ENCODE measurements at places on chromosomes 4 and X.

DNA sequence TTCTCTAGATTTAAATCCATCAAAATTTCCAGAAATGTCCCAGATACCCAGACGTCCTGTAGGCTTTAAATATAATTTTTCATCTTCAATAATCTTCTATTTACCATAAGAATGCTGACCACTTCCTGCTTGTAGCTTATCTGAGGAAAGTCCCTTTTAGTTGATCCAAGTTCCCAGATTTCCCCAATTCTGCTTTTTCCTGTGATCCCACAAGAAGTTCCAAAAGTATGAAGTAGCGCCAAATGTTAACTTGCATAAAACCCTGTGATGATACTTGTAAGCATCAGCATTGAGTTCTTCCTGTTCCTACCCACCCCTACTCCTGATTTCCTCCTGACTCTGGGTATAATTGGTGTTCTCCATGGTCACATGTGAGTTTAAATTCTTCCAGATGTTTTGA, 10.6 kb upstream of the TLR8 start:
- no peaks in the 10 kb centered on the region for H3K4me1 ChIP-seq
- no peaks in the 10 kb centered on the region for H3K36me3 ChIP-seq
- DNase-seq: no peak
- no peak overlapping the region for H3K27ac ChIP-seq
- H3K27me3 ChIP-seq: no peaks in the 10 kb centered on the region
- H3K4me3 ChIP-seq: no peak overlapping the region

DNA sequence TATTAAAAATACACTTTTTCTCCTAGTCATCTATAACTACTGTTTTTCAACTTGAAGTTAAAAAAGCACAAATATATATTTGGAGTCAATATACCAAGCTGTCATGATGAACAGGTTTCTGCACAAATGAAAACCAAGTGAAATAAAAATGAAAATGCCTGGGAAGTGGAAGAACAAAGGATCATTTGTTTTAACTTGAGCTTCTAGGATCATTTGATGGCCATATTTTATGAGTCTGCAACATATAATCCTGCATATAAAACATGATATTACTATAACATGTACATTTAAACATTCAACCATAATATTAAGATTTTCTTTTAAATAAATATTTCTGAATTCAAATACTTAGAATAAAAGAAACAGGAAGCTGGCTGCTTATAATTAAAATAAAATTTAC, 8.5 kb upstream of the ARHGEF38 start:
- no peaks in the 10 kb centered on the region for H3K36me3 ChIP-seq
- no peaks in the 10 kb centered on the region for H3K27me3 ChIP-seq
- H3K4me3 ChIP-seq: no peak overlapping the region
- H3K27ac ChIP-seq: no peak overlapping the region

DNA sequence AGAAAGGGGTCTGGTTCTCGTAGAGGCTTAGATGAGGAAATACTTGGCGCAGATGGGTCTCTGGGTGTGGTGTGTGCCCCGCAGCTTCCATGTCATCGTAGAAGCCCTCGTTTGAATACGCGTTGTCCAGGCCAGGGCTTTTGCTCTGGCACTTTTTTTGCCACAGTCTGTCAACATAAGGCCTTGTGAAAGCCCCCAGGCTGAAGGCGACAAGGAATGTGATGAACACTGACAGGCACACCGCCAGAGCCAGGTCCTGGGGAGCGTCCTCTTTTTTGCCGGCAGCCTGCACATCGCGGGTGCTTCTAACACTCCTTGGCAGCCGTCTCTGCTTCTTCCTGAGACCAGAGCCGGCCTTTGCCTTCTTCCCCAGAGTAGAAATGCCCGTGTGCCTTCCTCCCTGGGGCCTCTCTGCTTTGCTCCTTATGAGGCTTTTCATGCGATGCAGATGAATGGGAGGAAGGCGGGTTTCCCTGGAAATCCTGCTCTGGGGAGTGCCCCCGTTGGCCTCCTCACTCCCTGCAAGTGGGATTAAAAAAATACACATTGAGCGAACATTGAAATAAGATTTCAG, 24.4 kb downstream of the LRRC66 start:
- H3K4me3 ChIP-seq: no peak overlapping the region
- no peak overlapping the region for H3K27ac ChIP-seq
- no peak for DNase-seq
- no peaks in the 10 kb centered on the region for H3K27me3 ChIP-seq
- no peaks in the 10 kb centered on the region for H3K36me3 ChIP-seq
- H3K4me1 ChIP-seq: no peaks in the 10 kb centered on the region

- H3K4me3 ChIP-seq: no peak overlapping the region
- H3K27me3 ChIP-seq: no peaks in the 10 kb centered on the region
- no peak overlapping the region for H3K27ac ChIP-seq
- no peaks in the 10 kb centered on the region for H3K36me3 ChIP-seq
Observed at GRCh38 chrX:80817002-80817401, 7.3 kb upstream of the BRWD3 start.

DNA sequence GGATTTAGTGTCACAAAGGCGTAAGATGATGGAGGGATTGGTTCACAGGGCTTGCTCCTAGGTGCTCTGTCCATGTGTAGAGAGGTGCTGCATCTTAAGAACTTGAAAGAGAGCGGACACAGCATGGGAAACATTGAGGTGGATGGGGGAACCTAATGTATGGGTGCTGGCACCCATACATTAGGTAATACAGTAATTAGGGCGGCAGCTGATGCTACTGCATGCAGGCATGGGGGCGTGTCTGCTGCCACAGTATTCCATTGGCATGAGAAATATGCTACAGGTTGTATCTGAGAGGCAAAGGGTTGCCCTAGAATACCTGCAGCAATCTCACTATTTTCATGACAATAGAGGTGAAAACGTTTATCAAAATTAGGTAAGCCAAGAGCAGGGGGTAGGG, 45.8 kb upstream of the UXT start:
- H3K27ac ChIP-seq: no peak overlapping the region
- H3K4me3 ChIP-seq: no peak overlapping the region
- H3K36me3 ChIP-seq: no peaks in the 10 kb centered on the region

GRCh38 chr4:166980419-166980818, 253.9 kb downstream of the SPOCK3 start:
- H3K4me1 ChIP-seq: no peaks in the 10 kb centered on the region
- H3K27me3 ChIP-seq: no peaks in the 10 kb centered on the region
- no peak overlapping the region for H3K4me3 ChIP-seq
- H3K27ac ChIP-seq: no peak overlapping the region

GRCh38 chr4:7166237-7166636, 26.1 kb upstream of the SORCS2 start:
- H3K36me3 ChIP-seq: no peaks in the 10 kb centered on the region
- peaks cover 3% of the 10 kb centered on the region for H3K4me1 ChIP-seq
- H3K27me3 ChIP-seq: no peaks in the 10 kb centered on the region
- no peak for DNase-seq
- H3K4me3 ChIP-seq: no peak overlapping the region

- H3K36me3 ChIP-seq: no peaks in the 10 kb centered on the region
- no peak for DNase-seq
- H3K4me3 ChIP-seq: no peak overlapping the region
- no peaks in the 10 kb centered on the region for H3K27me3 ChIP-seq
Observed at GRCh38 chrX:15241301-15241700, 28.6 kb downstream of the ASB9 start.

GRCh38 chr4:120897981-120898719, 24.4 kb downstream of the PRDM5 start:
- H3K27ac ChIP-seq: no peak overlapping the region
- no peak for DNase-seq
- H3K27me3 ChIP-seq: no peaks in the 10 kb centered on the region

DNA sequence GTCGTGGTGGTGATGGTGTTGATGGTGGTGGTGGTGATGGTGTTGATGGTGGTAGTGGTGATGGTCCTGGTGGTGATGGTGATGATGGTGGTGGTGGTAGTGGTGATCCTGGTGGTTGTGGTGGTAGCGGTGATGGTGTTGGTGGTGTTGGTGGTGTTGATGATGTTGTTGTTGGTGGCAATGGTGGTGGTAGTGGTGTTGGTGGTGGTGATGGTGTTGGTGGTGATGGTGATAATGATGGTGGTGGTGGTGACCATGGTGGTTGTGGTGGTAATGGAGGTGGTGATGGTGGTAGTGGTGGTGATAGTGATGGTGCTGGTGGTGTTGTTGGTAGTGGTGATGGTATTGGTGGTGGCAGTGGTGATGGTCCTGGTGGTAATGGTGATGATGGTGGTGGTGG, 49.1 kb downstream of the TLR10 start:
- H3K27me3 ChIP-seq: no peaks in the 10 kb centered on the region
- DNase-seq: no peak
- peaks cover 10% of the 10 kb centered on the region for H3K4me1 ChIP-seq
- no peak overlapping the region for H3K4me3 ChIP-seq

GRCh38 chrX:56219700-56220099, 12.5 kb upstream of the KLF8 start:
- no peaks in the 10 kb centered on the region for H3K36me3 ChIP-seq
- H3K27me3 ChIP-seq: no peaks in the 10 kb centered on the region
- H3K4me3 ChIP-seq: no peak overlapping the region
- no peak overlapping the region for H3K27ac ChIP-seq
- no peaks in the 10 kb centered on the region for H3K4me1 ChIP-seq
- DNase-seq: no peak

DNA sequence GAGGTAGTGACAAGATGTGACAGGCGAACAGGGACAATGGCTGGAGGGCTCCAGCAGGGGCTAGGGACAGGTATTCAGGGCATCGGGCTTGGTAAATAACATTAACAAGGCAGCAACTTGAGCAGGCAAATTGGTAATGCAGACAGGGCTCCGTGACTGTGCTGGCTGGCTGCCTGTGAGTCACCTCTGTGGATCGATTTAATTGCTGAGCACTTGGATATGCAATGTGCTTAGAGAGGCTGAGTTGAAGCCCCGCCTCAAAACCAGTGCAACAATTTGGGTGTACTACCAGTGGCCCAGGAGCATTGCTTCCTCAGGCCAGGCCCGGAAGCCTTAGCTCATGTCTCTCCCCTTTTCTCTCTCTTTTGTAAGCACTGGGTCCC, 19.5 kb downstream of the CNGA2 start:
- peaks cover 7% of the 10 kb centered on the region for H3K27me3 ChIP-seq
- no peaks in the 10 kb centered on the region for H3K4me1 ChIP-seq
- H3K4me3 ChIP-seq: no peak overlapping the region
- no peak for DNase-seq
- H3K27ac ChIP-seq: no peak overlapping the region

DNA sequence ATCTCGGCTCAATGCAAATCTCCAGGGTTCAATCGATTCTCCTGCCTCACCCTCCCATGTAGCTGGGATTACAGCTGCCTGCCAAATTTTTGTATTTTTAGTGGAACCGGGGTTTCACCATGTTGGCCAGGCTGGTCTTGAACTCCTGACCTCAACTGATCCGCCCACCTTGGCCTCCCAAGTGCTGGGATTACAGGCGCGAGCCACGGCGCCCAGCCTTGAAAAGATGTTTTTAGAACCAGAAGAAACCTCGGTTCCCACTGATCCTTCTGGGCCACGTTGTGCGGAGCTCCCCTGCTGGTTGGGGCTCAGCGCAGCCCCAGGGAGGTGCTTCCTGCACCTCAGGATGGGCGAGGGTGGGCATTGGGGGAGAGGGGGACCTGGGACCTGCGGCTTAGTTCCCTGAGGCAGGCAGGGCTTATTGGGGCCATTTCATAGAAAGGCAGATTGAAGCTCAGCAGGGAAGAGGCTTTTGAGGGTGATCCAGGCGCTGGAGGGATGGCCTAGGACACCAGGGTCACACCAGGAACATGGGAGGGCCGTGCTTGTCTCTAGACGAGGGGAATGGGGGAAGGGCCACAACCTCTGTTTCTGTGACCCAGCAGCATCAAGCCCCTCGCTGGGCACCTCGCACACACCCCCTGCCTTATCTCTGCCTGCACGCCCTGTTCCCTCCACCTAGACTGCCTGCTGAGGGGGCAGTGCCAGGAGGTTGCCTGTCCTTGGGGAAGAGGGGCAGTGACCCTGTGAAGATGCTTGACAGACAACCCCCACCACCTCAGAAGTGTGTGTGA, 6.3 kb upstream of the ADD1 start:
- no peak overlapping the region for H3K4me3 ChIP-seq
- H3K27me3 ChIP-seq: no peaks in the 10 kb centered on the region
- peaks cover 38% of the 10 kb centered on the region for H3K36me3 ChIP-seq
- peak overlapping the region; percentile 43 for H3K27ac ChIP-seq
- peaks cover 21% of the 10 kb centered on the region for H3K4me1 ChIP-seq

GRCh38 chr4:167775375-167775774, 317.0 kb upstream of the ANXA10 start:
- H3K4me3 ChIP-seq: no peak overlapping the region
- no peaks in the 10 kb centered on the region for H3K36me3 ChIP-seq
- peaks cover 7% of the 10 kb centered on the region for H3K4me1 ChIP-seq
- no peaks in the 10 kb centered on the region for H3K27me3 ChIP-seq
- H3K27ac ChIP-seq: no peak overlapping the region

- H3K27me3 ChIP-seq: no peaks in the 10 kb centered on the region
- H3K27ac ChIP-seq: no peak overlapping the region
- H3K4me1 ChIP-seq: no peaks in the 10 kb centered on the region
- no peak overlapping the region for H3K4me3 ChIP-seq
- no peaks in the 10 kb centered on the region for H3K36me3 ChIP-seq
Observed at GRCh38 chr4:103144926-103145325, 45.3 kb upstream of the BDH2 start.

GRCh38 chr4:142815834-142816233, 30.3 kb downstream of the INPP4B start:
- no peaks in the 10 kb centered on the region for H3K36me3 ChIP-seq
- no peak for DNase-seq
- H3K4me3 ChIP-seq: no peak overlapping the region
- no peaks in the 10 kb centered on the region for H3K27me3 ChIP-seq
- no peak overlapping the region for H3K27ac ChIP-seq

- H3K27me3 ChIP-seq: no peaks in the 10 kb centered on the region
- H3K4me3 ChIP-seq: no peak overlapping the region
- H3K36me3 ChIP-seq: peaks cover 22% of the 10 kb centered on the region
Observed at GRCh38 chr4:139515531-139515958, 40.5 kb downstream of the SETD7 start.

GRCh38 chr4:10077076-10077475, 39.5 kb downstream of the WDR1 start:
- no peak for DNase-seq
- H3K4me1 ChIP-seq: peaks cover 59% of the 10 kb centered on the region
- peaks cover 97% of the 10 kb centered on the region for H3K36me3 ChIP-seq
- H3K4me3 ChIP-seq: no peak overlapping the region
- no peaks in the 10 kb centered on the region for H3K27me3 ChIP-seq

- no peaks in the 10 kb centered on the region for H3K27me3 ChIP-seq
- peaks cover 36% of the 10 kb centered on the region for H3K4me1 ChIP-seq
- H3K27ac ChIP-seq: peak overlapping the region; percentile 87
- peaks cover 15% of the 10 kb centered on the region for H3K36me3 ChIP-seq
- DNase-seq: no peak
- H3K4me3 ChIP-seq: no peak overlapping the region
Observed at GRCh38 chr4:7821245-7822136, 118.2 kb downstream of the AFAP1 start.

GRCh38 chr4:85367815-85368214, 107.1 kb upstream of the ARHGAP24 start:
- no peaks in the 10 kb centered on the region for H3K36me3 ChIP-seq
- no peak for DNase-seq
- H3K27me3 ChIP-seq: no peaks in the 10 kb centered on the region
- H3K27ac ChIP-seq: no peak overlapping the region
- no peaks in the 10 kb centered on the region for H3K4me1 ChIP-seq

DNA sequence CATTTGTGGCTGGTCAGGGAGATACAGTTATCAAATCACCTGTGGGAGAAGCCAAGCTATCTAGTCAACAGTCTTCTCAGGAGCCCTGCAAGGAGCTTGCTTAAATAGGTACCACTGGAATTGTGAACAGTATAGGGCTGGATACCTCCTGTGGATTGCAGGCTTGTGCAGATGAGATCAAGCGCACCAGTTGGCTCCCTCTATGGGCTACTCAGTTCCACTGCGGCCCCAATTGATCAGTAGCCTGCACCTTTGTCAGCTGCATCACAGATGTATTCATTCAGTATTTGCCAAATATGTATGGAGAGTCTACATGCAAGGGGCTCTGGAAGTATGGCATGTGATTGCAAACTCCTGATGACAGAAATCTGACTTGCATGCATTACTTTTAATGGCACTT, 28.6 kb downstream of the TEX13A start:
- no peaks in the 10 kb centered on the region for H3K27me3 ChIP-seq
- no peaks in the 10 kb centered on the region for H3K4me1 ChIP-seq
- H3K27ac ChIP-seq: no peak overlapping the region
- no peaks in the 10 kb centered on the region for H3K36me3 ChIP-seq
- H3K4me3 ChIP-seq: no peak overlapping the region

Data from esophagus muscularis mucosa (tissue), 4 donors.